ENCODE measurements at places on chromosomes 12 and 14. TPM values are rescaled to one million over a fixed set of nuclear protein-coding genes. Genes with fewer than 3 reads are reported as not detected.

The RNASE7 gene
- not detected for total RNA-seq

The SLC6A12 gene
- total RNA-seq: not detected

The KRT82 gene
- total RNA-seq: not detected

The ANO4 gene
- not detected for total RNA-seq

The CISTR gene
- not detected for total RNA-seq

The CLEC9A gene
- not detected for total RNA-seq

The INHBC gene
- total RNA-seq: not detected

The NUAK1 gene
- not detected for total RNA-seq

The HNF1A gene
- not detected for total RNA-seq

The CCDC177 gene
- not detected for total RNA-seq

The SYNE3 gene
- 86.2 TPM for total RNA-seq

The KRT78 gene
- not detected for total RNA-seq

The MUCL1 gene
- not detected for total RNA-seq

The AHNAK2 gene
- not detected for total RNA-seq

The CMTM5 gene
- total RNA-seq: not detected

The RASSF9 gene
- total RNA-seq: not detected

The AMIGO2 gene
- 6.6 TPM for total RNA-seq

The OTX2 gene
- not detected for total RNA-seq

The FNTB gene
- total RNA-seq: 16.1 TPM

The STAB2 gene
- total RNA-seq: not detected

The KRT3 gene
- total RNA-seq: not detected

The NANOG gene
- not detected for total RNA-seq

The RPS6KL1 gene
- total RNA-seq: 3.8 TPM

The DICER1 gene
- 46.9 TPM for total RNA-seq

The CDKL1 gene
- total RNA-seq: 5.3 TPM

The CELA1 gene
- total RNA-seq: not detected

The IFNG-AS1 gene
- total RNA-seq: 0.40 TPM
